Stimulated activated CD8-positive, alpha-beta memory T cell treated with anti-CD3 and anti-CD28 coated beads, Interleukin-4, amount 100 ng/mL, for 4 hours (primary cell): ENCODE measurements at places on chromosomes 3 and 15.

DNA sequence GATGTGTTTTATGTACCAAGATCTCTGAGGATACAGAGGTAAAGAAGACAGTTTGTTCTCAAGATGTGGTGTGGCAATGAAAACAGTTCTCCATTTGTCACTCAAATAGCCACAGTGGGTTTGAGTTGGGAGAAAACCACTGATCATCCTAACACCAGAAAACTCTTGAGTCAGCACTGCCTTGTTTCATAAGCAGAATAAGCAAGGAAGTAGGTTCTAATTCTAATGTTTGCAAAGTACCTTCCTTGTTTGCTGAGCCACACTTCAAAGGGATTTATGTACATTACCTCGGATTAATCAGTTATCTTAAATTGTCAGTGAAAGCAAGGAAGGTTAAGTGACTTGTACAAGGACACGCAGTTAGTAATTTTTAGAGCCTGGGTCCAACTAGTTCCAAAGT, 107.8 kb upstream of the BOC start:
- DNase-seq = no peak

DNA sequence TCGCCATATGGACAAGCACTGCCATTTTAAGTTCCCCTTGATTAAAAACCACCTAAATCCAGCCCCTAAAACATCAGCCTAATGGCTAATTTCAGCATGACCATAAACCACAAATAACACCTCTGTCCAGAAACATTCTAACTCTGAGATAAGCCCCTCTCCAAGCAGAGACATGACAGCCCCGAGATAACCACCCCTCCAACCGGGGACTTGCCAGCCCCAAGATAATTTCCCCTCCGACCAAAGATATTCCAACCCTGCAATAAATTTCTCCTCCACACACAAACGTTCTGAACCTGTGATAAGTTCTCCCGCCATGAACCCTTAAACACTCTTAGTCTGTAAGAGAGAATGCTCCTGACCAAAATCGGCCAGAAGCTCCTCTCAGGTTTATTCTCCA, 586.8 kb downstream of the EDEM1 start:
- no peak for DNase-seq

DNA sequence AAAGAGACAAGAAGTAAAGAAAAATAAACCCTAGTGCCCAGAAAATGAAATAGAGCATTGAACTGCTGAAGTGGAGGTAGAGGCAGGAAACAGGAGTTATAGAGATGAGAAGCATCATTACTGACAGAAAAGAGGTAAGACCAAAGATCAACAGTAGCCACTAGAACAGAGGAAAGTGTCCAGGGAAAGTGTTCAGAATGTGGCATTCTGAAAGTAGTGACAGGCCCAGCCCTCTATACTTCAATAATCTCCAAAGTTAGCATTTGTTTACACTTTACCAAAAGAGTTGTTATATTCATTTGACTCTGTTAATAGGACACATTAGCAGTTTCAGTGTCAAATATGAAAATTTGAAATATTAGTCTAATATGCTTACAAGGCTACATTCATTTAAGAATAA, 727.1 kb upstream of the NECTIN3 start:
- DNase-seq = no peak

DNA sequence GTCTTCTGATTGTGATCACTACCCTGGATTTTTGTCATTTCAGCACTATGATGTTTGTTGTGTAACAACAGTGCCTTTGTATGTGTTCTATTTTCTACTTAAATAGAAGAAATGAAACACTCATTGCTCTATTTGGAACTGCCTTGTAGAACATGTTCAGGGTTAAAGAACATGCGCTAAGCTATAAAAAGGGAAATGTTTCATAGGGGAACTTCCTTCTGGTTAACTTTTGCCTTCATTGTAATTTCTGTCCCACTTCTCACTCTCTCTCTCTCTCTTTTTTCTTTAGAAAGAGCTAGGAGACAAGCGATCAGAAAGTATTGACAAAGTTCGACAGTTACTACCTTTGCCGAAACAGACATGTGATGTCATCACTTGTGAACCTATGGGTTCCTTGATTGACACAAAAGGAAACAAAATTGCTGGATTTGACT, at the start of gene P2RY12:
Gene P2RY12 (minus strand): TSS at position 13 of the 434 bp plus-strand sequence. CDS start 45,908 bp downstream, outside the sequence.
- no peak for DNase-seq

- no peak for DNase-seq
Measured at GRCh38 chr15:79680720-79681119, 216.1 kb downstream of the MTHFS start.

DNA sequence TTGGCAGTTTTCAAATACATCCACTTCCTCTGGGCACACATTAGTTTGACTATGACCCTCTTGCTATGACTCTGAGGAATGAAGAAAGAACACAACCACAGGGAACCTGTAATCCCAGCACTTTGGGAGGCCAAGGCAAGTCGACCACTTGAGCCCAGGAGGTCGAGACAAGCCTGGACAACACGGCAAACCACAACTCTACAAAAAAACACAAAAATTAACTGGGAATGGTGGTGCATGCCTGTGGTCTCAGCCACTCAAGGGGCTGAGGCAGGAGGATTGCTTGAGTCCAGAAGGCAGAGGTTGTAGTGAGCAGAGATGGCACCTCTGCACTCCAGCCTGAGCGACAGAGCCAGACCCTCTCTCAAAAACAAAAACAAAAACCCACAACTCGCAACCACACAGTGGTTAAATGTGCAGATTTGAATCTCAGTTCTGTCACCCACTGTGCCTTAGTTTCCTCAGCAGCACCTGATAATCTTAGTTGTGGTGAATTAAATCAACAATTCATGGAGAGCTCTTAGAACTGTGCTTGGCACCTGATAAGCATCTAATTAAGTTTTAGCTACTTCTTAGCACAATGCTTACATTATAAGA, 65.7 kb downstream of the MYLK start:
- no peak for DNase-seq

- no peak for DNase-seq
Measured at GRCh38 chr15:64460724-64461720, 644 bp downstream of the ZNF609 start.

DNA sequence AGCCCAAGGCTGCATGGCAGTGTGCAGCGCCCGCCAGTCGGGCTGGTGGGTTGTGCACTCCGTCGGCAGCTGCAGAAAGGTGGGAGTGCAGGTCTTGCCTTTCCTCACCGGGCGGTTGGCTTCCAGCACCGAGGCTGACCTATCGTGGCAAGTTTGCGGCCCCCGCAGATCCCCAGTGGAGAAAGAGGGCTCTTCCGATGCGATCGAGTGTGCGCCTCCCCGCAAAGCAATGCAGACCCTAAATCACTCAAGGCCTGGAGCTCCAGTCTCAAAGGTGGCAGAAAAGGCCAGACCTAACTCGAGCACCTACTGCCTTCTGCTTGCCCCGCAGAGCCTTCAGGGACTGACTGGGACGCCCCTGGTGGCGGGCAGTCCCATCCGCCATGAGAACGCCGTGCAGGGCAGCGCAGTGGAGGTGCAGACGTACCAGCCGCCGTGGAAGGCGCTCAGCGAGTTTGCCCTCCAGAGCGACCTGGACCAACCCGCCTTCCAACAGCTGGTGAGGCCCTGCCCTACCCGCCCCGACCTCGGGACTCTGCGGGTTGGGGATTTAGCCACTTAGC, 4.3 kb downstream of the ISL2 start:
- no peak for DNase-seq

DNA sequence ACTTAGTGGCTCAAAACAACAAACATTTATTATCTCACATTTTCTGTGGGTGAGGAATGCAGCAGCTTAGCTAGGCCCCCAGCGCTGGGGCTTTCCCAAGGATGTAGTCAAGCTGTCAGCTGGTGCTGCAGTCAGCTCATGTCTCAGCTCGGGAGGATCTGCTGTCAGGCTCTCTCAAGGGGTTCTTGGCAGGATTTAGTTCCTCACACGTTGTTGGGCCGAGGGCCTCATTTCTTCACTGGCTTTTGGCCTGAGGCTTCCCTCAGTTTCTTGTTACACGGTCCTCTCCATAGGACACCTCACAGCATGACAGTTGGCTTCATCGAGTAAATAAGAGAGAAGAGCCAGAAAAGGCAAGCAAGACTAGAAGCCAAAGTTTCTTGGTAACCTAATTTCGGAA, 13.7 kb upstream of the U2SURP start:
- no peak for DNase-seq

GRCh38 chr3:113597596-113598354, 65.4 kb downstream of the SIDT1 start:
- no peak for DNase-seq

DNA sequence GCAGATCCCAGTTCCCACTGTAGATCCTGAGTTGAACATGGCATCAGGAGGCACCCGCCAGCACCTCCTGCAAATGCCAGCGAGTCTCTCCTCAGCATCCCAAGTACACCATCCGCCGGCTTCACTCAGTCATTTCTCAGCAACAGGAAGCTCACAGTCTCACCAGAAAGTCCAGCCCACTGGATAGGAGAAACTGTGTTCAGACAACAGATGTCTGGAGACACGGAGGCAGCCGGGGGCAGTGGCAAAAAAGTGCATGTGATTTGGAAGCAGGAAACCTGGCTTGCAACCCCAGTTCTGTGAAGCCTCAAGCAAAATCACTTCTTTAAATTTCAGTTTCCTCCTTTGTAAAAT, 68.7 kb downstream of the SRGAP3 start:
- no peak for DNase-seq

DNA sequence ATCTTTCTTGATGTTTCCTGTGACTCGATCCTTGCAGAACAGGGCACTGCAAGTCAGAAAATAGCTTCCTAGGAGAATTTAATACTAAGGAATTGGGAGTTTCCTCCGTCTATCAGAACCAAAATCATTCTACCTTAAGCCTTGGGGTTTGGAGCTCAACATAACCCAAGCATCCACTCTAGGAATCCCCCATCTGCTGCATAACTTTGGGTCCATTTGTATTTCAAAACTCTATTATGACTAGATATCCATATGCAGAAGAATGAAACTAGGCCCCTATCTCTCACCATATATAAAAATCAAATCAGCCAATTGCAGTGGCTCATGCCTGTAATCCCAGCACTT, 61.7 kb upstream of the AKAP13 start:
- no peak for DNase-seq

DNA sequence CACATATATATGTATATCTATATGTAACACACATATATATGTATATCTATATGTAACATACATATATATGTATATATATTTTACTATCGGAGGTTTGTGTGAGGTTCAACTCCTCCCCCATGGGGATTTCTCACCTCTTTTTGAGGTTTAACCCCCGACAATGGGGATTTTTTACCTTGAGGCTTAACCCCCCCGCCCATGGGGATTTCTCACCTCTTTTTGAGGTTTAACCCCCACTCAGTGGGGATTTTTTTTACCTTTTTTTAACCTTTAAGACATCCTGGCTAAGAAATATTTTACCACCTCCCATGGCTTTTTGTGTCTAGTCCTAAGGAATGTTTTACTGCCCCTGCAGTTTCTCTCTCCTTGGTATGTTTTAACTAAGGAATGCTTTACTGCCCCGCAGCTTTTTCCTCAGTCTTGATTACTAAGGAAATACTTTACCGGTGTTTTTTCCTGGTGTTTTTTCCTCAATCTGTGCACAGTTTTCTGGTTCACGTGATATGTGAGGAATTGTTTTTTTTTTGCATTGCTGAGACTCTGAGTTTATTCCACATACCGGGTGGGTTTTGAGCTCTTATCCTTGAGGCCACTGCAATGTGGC, 185.2 kb downstream of the KLF13 start:
- peak; percentile 28 for DNase-seq

GRCh38 chr3:146640955-146641867, 36.1 kb upstream of the PLSCR5 start:
- no peak for DNase-seq

GRCh38 chr3:22245811-22246583, 495.0 kb upstream of the ZNF385D start:
- no peak for DNase-seq

DNA sequence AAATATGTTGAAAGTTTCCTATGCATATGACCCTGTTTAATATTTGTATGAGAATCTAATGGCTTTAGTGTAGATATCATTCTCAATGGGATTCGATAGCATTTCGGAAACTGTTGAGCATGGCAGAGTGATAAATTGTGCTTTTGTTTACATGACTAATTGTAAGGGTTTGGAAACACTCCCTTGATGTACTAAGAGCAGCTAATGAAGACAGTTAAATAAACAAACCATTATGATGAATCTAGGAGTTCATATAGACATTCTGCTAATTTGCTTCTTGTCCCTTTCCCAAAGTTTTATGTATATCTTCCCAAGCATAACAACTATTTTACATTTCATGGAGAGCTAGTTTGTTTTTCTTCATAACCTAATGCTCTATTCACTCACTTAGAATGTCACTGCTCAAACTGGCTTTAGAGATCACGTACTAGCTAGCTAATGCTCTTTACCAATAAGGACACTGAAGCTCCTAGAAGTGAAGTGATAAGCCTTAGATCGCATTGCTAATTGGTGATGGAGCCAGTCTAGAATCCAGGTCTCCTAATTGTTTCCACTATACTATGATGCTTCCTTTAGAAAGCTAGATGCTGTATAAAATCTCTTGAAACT, 140.8 kb downstream of the TP63 start:
- DNase-seq = no peak

DNA sequence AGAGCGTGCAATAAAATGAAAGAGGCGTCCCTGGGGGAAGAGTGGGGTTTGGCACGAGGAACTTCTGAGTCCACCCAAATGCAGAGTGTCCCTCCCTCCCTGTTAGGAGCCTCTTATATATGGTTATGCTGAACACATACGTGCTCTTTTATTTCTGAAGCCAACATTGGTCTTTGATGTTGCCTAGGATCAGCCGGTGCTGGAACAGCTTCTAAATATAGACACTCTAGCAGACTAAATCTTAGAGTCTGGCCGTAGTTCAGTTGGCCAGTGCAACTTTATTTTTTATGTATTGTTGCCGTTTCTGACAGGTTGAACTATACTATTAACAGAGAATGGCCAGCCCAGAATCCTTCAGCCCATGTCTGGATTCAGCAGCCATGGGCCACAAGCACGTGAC, 128.7 kb downstream of the GHSR start:
- DNase-seq = no peak

- no peak for DNase-seq
Measured at GRCh38 chr15:58521293-58521991, 89.7 kb downstream of the LIPC start.

- no peak for DNase-seq
Measured at GRCh38 chr15:79728867-79729266, 167.9 kb downstream of the MTHFS start.

DNA sequence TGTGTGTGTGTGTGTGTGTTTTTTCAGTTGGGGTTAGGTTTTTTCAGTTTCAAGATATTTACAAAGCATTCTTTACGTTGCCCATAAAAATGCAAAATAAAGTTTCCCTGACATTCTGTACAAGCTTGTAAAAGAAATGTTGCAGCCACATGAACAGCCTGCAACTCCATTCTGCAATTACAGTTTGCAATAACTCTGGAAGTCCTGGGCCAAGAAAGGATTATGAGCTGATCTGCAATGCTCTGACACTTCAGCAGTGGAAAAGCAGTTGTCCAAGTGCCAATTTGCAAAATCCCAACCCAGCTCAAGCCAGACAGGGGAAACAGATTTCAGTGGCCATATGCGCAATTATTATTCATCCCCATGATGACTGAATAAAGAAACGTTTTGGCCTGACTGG, 322.1 kb downstream of the MEX3B start:
- no peak for DNase-seq

DNA sequence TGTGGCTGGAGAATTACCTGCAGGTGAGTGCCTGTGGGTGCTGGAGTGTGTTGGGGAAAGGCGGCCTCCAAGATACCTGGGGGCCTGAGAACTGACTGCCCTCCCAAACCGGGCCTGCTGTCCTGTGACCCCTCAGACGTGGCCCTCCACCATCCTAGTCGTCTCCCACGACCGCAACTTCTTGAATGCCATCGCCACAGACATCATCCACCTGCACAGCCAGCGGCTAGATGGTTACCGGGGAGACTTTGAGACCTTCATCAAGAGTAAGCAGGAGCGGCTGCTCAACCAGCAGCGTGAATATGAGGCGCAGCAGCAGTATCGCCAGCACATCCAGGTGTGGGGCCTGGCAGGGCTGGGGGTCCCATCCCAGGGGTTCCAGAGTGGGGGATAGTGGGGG, 3.4 kb downstream of the ABCF3 start:
- DNase-seq = no peak
